ENCODE measurements at places on chromosomes 4 and X. TPM values are rescaled to one million over a fixed set of nuclear protein-coding genes. Genes with fewer than 3 reads are reported as not detected.

ZCCHC12 gene
- not detected for total RNA-seq

ZFP42 gene
- total RNA-seq, result not detected

KLF8 gene
- total RNA-seq, result 2.2 TPM

TDO2 gene
- 0.39 TPM for total RNA-seq

ADH6 gene
- total RNA-seq, result not detected

ZMAT1 gene
- 1.1 TPM for total RNA-seq

SHROOM3 gene
- total RNA-seq, result 12.6 TPM

DKK2 gene
- total RNA-seq, result not detected

NDST4 gene
- total RNA-seq, result not detected

FAM156B gene
- total RNA-seq, result 12.3 TPM

FGF2 gene
- 174 TPM for total RNA-seq

AFM gene
- not detected for total RNA-seq

DCAF8L2 gene
- not detected for total RNA-seq

SUPT20HL1 gene
- total RNA-seq, result 0.07 TPM

ABCE1 gene
- 130 TPM for total RNA-seq

DDX60 gene
- total RNA-seq, result 17.4 TPM

PF4V1 gene
- 2.1 TPM for total RNA-seq

ASMT gene
- 0.07 TPM for total RNA-seq

PROM1 gene
- total RNA-seq, result 0.13 TPM

HMX1 gene
- total RNA-seq, result not detected

Data from smooth muscle cell of the pulmonary artery (primary cell).